Fibroblast of upper back skin (primary cell): ENCODE measurements at places on chromosomes 3 and 15.
A peak's percentile ranks its signal among the peaks of the same experiment; 100 is the strongest.

- DNase-seq: no peak
Measured at GRCh38 chr3:154086286-154086685, 34.9 kb upstream of the ARHGEF26 start.

GRCh38 chr15:52656412-52656811, 22.8 kb downstream of the ATOSA start:
- DNase-seq: no peak

- DNase-seq: peak; percentile 55
Measured at GRCh38 chr3:171966533-171967136, 72.7 kb upstream of the FNDC3B start.

- DNase-seq: no peak
Measured at GRCh38 chr3:134325706-134326105, 48.5 kb downstream of the AMOTL2 start.
